ENCODE measurements at places on chromosomes 3 and 15.

DNA sequence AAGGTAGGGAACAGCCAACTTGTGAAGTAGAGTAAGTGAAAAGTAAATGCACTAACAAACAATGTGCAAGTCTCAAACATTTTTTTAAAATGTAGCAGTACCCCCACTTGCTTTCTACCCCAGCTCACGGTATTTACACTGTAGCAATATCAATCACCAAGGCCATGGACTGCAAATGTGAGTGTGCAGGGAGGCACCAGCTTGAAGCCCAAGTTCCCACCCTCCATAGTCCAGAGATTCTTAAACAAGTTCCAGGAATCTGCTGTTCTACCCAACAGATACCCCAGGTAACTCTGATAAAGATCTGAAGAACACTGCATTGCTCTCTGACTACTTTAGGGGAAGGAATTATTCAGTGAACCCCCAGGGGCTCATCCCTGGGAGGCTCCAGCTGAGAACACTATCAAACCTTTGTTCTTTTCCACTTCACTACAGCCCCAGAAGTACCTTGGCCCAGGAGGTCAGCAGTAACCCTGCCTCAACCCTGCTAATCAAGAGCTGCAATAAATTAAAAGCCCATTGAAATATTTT is 86.1 kb downstream of the FOXP1 start:
- DNase-seq: no peak

GRCh38 chr3:4417449-4417848 is 49.6 kb downstream of the SUMF1 start:
- no peak for DNase-seq

GRCh38 chr15:43942194-43942593 is 115.4 kb downstream of the WDR76 start:
- no peak for DNase-seq

DNA sequence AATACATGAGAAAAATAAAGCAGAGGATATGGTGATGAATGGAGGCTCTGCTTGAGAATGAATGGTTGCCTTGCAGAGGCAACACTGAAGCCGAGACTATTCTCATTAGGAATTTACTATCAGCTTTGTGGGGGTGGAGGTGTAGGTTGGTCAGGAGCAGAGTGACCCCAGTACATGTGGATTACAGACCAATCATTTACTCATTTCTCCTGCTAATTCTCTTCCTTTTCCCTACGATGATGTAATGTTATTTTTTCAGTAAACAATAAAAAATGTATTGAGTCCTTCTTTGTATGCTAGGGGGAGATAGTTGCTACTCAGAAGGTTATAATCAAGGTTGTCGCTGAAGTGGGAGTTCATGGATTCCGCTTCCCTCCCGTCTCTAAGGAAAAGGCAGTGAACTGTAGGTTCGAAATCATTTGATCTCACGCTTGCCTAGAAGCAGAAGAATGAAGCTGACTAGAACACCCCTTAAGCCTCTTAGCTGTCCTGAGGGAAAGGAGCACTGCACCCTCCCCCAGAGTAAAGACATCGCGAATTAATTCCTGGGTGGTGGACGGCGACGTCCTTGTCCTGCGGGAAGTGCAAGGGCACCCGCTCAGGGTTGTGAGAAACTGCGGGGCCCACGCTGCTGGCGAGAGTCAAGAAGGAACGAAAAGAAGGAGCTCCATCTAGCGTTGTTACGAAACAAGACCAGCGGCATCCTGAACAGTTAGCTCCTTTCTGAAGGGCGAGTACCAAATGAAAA is 213.2 kb upstream of the PFN2 start:
- peak; percentile 62 for DNase-seq

- DNase-seq: no peak
Measured at GRCh38 chr3:69329892-69330291, 56.0 kb downstream of the FRMD4B start.

DNA sequence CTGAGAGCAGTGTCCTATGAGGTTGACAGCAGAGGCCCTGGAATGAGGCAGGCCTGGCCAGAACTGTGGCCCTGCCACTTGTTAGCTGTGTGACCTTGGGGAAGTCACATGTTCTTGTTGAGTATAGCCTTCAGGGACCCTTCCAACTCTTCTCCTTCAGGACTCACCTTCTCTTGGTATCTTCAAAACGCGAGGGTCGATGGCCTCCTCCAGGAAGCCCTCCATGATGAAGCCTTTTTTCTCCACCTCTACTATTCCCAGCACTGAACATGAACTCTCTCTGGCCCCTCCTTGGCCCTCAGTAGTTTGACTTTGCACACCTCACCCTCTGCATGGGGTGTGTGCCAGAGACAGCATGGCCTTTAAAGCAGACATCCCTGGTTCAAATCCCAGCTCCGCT is 195.1 kb upstream of the LINGO1 start:
- DNase-seq: no peak

DNA sequence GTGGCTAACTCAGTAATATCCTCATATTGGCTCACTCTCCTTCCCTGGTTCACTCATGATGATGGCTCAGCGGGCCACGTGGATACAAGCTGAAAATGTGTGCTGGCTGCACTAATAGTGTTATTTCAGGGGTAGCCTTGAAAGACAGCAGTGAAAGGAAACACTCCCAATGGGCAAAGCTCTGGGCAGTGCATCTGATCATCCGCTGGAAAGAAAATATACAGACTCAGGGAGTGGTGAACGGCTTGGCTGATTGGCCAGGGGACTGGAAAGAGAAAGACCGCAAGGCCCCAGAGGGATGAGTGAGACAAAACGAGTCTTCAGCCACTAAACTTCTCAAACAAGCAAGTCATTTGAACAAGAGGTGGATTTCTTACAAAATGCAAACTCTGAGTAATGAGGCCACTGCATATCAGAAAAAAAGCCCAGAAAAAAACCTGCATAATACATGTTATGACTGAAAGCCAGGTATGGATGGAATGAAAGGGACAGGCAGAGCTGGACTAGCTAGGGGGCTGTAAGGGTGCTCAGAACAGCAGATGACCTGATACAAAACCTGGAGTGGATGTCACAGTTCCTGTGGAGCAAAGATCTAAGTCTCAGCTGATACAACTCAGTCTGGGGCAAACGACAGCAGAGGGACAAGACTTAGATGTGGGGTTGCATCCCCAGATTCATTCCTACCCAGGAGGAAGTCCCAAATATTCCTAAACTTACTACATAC is 33.3 kb downstream of the CMTM6 start:
- DNase-seq: peak; percentile 18

DNA sequence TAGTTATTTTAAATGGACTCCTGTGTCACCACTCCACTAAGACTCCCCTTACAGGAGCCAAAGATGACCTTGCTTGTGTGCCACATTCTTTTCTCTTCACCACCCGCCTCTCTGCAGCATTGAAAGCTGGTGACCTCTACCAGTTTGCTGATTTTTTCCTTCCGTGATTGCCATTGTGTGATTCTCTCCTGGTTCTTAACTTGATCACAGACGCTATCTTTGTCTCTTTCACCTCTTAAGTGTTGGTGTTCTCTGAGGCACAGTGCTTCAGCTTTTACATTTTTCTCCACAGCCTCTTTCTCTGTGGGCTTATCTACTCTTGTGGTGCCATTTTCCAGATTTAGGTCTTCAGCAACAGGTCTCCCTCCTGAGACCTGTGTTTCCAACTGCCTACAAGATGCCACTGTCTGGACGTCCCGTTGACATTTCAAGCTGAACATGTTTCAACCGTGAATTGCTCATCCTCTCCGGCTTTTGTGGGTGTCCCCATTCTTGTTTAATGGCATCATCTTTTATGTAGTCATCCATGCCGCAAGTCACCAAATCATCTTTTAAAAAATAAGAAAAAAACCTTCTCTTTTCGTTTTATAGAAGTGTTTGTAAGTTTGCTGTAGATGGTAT is 26.5 kb downstream of the IQGAP1 start:
- peak; percentile 53 for DNase-seq

DNA sequence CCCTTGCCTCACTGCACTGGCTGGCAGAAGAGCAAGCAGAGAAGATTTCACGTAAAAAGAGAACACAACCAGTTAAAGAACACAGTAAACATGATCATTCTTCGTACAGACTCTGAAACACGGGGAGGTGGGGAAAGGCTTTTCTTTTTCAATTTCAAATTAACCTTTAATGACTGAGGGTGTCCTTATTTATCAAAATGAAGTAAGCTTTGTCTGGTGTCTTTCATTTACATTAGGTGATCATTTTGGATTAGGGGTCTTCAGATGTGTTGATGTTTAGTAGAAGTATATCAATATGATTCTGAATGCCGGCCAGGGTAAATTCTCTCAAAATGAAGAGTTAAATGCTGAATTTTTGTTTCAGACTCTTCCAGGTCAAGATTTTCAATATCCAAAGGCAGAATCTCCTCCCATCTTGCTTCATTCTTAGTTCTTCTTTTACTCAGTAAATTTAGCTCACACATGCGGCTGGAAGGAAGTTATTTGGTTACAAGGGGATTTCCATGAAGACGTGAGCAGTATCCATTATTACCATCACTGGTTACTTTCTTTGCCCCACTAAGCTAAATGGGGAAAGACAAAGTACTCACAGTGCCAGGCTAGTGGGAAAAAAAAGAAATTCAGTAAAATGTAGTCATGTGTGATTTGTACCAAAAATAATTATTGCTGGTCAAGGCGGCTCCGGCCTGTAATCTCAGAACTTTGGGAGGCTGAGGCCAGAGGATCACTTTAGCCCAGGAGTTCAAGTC is 272.2 kb upstream of the NR2F2 start:
- DNase-seq: no peak

- no peak for DNase-seq
Measured at GRCh38 chr3:184345317-184346144, 8.1 kb downstream of the FAM131A start.

GRCh38 chr3:89179355-89180001 is 72.1 kb downstream of the EPHA3 start:
- no peak for DNase-seq

DNA sequence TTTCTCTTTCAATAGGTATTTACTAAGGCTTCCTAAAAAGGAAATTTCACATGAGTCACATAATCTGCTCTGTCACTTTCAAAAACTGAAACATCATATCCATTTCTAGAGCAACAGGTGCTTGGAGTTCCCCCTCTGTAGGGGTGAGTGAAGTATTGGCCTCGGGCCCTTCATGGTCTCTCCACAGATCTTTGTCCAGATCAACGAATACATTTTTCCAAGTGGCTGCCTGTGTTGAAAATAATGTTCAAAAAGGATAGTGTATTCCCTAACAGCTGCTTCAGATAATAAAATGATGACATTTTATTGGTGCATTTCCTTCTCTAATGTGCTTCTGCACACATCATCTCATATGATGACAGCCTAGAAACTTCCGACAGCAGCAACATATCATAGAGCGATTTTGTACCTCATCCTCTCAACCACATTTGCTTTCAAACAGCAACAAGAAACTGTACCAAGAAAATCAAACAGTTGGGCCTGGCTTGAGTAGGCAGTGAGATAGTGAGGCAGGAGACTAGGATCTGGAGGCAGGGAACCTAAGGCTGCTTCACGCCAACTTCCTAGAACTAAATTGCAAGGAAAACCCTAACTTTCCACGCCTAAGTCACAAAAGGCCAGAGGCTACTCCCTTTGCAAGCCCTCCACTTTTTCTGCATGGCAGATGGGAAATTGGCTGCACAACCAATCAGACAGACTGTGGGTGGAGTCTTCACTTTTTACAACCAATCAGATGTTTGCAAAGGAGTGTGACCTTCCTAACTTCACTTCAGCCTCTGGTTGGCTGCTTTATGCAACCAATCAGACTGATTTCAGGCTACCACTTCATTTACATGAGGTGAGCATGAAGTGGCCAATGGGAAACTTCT is 340.2 kb downstream of the LRRC3B start:
- no peak for DNase-seq

DNA sequence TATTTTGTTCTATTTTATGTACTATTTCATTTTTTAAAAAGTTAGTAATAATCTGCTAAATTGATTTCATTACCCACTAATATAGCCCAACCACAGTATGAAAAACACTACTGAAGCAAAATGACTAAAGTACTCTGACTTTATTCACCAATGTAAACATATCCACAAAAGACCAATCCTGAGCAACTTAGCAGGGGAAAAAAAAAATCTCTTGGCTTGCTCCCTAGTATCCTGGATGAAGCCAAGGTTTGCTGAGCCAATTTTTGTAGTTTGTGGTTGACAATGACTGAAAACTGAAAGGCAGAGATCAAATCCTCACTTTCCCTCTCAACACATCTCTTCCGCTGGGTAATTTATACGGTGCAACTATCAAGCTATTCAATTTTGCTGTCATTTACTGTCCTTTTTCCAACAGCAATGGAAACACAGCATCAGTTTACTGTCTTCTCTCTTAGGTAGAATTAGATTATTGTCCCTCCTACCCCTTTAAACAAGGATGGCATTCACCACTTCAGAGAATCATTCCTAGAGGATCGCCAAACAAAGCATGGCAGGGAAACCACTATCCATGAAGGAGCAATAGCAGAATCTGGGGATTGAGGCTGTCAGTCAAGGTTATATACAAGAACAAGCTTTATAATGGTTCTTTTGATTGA is 149.7 kb downstream of the THRB start:
- DNase-seq: no peak

- DNase-seq: no peak
Measured at GRCh38 chr3:58623961-58624360, 42.6 kb downstream of the FAM3D start.

- no peak for DNase-seq
Measured at GRCh38 chr3:53949541-53949940, 57.9 kb upstream of the SELENOK start.

DNA sequence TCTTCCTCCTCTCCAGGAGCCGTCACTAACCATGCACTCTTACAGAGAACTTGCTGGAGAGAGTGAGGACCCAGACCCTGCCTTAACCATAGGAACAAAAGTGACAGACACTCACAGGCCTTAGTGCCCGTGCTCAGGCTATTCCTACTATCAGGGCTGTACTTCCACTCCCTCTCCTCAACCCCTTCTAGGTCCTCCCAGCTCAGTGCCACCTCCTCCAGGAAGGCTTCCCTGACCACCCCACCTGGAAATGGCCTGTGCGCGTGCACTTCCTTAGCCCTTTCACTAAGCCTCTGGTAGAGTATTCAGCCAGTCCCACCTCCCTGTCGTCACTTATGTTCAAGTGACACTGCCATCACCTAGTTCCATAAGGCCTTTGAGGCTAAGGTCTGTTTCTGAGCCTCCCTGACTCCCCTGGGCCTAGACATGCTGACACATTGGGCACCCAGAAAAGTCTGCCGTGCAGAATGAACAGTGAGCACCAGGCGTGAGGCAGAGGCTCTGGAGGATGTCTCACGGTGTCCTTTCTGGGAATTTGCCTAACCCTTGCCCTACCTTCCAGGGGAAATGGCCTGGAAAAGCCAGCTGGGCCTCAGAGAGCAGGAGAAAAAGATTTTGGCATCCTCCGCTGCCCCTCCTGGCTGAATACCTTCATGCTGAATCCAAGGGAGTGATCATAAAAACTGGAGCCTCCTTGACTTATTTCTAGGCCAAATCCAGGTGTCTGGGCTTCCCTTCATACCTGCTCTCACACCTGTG is 108.6 kb upstream of the SMAD3 start:
- no peak for DNase-seq

Data from stimulated activated CD8-positive, alpha-beta memory T cell treated with anti-CD3 and anti-CD28 coated beads, Interleukin-4, amount 100 ng/mL, for 48 hours (primary cell).